NCI-H510A (cell line): ENCODE measurements at places on chromosomes 11 and 22.

DNA sequence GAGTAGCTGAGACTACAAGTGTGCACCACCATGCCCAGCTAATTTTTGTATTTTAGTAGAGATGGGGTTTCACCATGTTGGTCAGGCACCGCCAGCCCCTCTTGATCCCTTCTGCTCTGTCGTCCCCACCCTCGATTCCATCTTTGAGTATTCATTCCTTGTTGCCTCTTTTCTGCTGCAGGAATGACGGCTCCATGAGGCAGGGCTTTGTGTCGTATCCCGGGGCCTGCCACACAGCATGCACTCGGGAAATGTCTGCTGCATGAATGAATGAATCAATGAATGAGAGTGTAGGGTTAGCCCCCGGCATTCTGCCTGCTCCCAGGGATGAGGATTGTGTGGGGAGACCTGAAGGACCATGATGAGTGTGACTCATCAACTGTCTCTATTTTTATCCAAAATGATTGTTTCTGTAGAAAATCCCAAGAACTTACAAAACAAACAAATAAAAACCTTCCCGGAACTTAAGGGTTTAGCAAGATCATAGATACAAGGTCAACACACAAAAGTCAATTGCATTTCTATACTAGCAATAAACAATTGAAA is 54.6 kb upstream of the SLC22A12 start:
- DNase-seq, result no peak

DNA sequence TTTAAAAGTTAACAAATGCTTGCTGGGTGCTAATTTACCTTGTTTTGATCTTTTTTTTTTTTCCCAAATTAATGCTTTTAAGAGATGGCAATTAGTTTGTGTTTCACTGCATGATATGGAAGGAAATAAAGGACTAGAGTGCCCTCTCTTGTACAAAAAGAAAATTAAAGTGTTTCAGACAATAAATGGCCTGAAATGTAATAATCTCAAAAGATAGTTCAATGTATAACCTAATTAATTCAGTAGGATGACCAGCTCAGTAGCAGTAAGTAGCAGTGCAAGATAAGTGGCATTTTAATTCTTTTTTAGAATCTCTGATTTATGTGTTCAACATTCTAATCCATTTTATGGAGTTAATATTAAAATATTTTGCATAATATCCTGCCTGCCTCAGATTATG is 39.9 kb upstream of the MYO18B start:
- no peak for DNase-seq

GRCh38 chr11:131938351-131938751 is 567.9 kb downstream of the NTM start:
- no peak for DNase-seq

DNA sequence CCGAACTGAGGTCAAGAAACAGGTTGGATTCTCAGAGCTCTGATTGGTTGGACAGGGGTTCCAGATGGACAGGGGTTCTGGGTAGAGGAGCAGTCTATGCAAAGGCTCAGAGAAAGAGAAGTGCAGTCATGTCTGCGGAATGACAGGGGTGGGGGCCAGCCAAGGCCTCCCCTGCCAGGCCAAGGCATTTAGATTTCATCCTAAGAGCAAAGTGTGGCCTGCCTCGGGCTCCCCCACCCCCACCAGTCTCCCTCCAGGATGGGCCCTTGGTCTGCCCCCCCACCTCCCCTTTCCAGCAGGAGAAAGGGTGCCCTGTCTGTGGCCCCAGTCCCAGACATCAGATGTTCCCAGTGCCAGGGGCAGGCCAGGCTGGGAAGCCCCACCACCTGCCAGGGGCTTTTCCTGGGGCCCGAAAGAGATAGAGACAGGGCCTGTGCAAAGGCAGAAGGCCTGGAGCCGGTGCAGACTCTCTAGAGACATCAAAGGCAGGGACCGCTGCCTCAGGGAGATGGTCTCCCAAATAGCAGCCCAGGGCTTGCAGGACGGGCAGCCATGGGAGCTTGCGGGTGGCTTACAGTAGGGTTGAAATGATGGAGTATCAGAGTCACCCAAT is 9.4 kb downstream of the SUSD2 start:
- no peak for DNase-seq

- no peak for DNase-seq
Observed at GRCh38 chr11:8828580-8829361, 82.2 kb upstream of the AKIP1 start.

GRCh38 chr11:80565231-80565630 is 1124.4 kb upstream of the TENM4 start:
- DNase-seq, result no peak

GRCh38 chr11:93852242-93852641 is 1.8 kb upstream of the VSTM5 start:
- DNase-seq, result no peak

- no peak for DNase-seq
Observed at GRCh38 chr11:47864901-47865300, 16.8 kb upstream of the NUP160 start.

DNA sequence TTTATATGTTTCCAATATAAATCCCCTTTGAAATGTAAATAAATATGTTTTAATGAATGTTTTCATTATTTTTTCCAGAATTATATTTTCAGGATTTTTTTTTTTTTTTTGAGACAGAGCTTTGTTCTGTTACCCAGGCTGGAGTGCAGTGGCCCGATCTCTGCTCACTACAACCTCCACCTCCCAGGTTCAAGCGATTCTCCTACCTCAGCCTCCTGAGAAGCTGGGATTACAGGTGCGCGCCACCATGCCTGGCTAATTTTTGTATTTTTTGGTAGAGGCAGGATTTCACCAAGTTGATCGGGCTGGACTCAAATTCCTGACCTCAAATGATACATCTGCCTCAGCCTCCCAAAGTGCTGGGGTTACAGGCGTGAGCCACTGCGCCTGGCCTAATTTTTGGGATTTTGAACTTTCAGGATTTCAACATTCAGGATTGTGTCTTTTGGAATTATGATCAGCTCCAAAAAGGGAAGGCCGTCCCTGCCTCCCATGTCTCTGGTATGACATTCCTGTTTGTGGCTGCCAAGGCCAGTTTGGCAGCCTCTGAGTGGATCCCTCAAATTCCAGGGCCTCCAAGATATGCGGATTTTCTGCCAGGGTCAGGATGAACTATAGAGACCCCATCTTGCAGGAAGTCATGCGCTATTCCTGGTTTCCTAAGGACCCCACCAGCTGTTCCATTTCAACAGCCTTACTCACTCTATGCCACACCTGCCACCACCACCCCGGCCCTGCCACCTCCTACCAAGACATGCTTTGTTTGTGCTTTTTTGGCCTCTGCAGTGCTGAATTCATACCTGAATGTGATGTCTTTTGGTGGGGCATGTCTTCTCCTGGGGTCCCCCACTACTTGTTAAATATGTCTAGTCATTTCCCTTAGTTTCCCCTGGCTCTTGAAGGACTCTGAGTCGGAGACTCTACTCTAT is 21.9 kb upstream of the TMPRSS4 start:
- no peak for DNase-seq

DNA sequence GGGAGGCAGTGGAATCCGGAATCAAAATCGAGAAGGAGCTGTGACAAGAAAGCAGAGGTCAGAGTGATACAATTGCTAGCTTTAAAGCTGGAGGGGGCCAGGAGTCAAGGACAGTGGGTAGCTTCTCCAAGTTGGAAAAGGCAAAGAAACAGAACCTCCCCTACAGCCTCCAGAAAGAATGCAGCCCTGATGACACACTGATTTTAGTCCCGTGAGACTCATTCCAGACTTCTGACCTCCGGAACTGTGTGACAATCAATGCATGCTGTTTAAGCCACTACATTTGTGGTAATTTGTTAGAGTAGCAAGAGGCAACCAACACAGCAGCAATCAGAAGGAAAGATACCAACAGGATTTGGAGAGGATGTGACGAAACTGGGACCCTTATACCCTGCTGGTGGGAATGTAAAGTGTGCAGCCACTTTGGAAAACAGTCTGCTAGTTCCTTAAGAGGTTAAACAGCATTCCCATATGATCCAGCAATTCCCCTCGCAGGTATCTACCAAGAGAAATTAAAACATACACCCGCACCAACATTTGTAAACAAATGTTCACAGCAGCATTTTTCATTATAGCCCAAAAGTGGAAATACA is 66.7 kb downstream of the DSCAML1 start:
- no peak for DNase-seq
